ENCODE measurements at places on chromosomes 4 and X.

GRCh38 chrX:80876877-80877276 is 67.2 kb upstream of the BRWD3 start:
- no peak for DNase-seq

DNA sequence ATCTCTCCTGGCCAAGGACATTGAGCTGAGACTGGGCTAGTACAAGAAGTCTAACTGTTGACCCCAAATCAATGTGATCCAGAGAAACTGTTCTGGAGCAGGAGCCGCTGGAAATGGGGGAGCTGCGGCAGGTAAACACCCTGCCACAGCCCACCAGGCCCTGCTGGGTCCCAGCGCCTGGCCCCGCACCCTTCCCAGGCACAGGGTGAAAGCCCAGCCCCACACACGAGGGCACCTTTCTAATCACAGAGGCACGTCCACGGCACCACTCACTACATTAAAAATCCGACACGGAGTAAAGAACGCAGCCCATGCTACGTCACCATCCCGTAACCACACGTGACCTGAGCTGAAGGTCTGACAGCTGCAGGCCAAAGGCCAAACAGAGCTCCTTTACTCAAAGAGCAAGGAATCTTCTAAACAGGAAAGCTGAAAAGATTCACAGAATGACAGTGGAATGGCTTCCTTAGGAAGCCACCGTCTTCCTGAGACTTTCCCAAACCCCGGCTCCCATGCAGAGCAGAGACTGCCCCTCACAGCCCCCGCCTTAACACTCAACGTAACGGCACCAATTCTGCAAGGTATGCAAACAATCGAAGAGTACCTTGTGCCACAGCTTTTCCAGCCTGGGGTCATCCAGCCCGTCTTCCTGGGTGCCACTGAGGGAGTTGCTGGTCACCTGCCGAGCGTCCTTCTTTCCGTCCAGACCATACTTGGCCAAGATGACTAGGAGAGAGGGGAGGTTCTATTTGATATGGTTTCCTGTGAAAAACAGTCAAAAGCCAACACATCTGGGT is 12.6 kb downstream of the LRPAP1 start:
- DNase-seq, result no peak

GRCh38 chr4:113756005-113756410 is 5.5 kb downstream of the CAMK2D start:
- DNase-seq, result no peak

GRCh38 chr4:107317611-107318010 is 281.5 kb upstream of the DKK2 start:
- DNase-seq, result no peak

- DNase-seq, result no peak
These were observed 91.8 kb downstream of the CHM start for GRCh38 chrX:85955510-85955909.

DNA sequence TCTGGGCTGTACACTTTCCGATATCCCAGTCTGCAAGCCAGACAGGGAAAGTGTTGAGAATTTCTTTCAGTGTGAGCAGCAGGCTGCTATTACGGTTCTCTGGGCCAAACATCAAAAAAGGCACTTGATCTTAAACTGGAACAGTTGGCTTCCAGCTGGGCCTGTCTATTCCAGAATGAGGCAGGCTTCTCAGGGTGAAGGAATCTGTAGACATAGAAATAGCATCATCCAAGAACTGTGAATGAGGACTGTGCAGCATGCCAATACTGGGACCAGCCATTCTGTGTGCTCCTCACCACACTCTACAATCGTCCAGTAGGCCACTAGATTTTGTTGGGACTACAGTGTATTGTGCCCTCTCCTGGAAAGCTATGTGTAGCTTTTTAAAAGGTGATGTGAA is 31.1 kb downstream of the ART3 start:
- DNase-seq, result no peak

- no peak for DNase-seq
These were observed 42.4 kb downstream of the KLHL13 start for GRCh38 chrX:118074196-118074595.

- DNase-seq, result no peak
These were observed 794.8 kb upstream of the EPHA5 start for GRCh38 chr4:66465111-66465510.

- no peak for DNase-seq
These were observed 6.0 kb downstream of the NOA1 start for GRCh38 chr4:56971383-56971782.

DNA sequence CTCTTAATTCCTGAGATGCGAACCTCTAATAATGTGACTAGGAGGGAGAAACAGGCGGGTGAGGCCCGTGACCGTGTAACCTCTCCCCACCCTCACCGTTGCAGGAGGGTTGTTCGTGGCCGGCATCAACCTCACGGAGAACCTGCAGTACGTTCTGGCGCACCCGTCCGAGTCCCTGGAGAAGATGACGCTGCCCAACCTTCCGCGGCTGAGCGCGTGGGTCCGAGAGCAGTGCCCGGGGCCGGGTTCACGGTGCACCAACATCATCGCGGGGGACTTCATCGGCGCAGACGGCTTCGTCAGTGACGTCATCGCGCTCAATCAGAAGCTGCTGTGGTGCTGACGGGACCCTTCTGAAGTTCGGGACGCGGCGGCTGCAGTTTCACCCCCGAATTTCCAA is 17.8 kb downstream of the PLCXD1 start:
- DNase-seq, result no peak
